Activated CD4-positive, alpha-beta T cell treated with anti-CD3 and anti-CD28 coated beads for 1 hour (primary cell): ENCODE measurements at places on chromosomes 7 and 10.
A peak's percentile ranks its signal among the peaks of the same experiment; 100 is the strongest.

DNA sequence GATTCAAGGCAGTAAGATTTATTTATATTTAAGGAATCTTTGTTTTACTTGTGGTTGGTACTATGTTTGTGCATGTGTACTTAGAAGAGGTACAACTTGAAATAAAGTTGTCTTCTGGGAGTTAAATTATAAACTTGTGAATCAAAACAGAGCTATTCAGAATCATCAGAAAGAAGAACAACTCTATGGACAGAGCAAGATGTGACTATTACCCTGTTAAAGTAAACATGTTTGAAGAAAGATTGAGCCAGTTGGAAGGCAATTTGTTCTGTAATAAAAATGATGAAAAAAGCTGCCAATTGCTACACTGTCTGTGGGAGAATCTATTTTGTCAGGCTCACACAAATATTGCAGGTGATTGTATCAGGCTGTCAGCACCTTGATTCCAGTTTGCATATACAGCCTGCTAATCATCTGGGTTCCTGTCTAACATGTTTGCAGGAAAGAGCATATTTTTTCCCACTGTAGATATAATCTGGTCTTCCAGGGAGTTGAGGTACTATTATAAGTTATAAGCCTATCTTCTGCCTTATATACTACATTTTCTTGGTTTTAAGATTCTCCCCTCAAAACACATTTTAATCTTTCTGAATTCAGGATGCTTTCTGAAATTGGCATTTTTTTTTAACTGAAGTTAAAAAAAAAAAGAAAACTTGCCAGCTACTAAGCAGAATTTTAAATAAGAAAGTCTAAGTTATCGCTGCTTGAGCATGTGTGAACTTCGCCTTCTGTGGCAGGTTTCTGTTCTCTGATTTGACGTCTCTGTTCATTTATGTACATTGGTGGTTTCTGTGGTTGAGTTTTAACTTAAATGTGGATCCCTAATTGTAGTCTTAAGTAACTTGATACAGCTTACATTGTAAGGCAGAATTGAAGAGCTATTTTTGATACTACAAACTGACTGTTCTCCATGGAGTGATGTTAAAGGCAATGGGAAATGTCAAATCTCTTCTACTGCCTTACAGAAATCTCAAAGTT is 46.0 kb downstream of the ZNRF2 start:
- no peak for DNase-seq

DNA sequence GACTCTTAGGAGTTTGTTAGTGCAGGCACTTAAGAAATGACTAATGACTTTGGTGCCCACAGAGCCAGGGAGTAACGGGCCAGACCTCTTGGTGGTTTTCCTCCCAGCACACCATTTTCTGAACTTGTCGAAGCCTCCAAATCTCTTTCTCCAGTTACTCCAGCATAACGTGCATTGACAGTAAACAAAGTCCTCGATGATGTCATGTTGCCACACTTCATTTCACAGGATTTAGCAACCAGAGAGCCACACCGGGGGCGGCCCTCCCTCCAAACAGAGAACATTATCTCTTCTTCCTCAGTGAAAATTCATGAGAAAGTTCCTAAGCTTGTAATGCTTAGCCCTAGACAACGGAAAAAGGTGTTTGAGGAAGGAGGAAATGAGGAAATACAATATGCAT is 4.0 kb upstream of the SVOPL start:
- no peak for DNase-seq

DNA sequence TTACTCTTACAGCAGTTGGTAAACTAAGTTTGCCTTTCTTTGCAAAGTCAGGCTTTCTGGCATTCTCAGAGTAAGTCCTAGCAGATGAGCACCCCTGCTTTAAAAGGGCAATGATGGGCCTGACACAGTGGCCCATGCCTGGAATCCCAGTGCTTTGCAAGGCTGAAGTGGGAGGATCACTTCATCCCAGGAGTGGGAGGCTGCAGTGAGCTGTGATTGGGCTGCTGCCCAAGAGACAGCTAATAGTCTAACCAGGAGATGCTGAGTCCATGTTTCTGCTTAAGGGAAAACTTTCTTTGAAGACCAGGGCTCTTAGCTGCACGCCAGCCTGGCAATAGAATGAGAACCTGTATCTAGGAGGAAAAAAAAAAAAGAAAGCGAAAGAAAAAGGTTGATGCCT is 100.2 kb upstream of the MPP7 start:
- DNase-seq, result no peak

GRCh38 chr10:70106958-70107791 is 25.4 kb downstream of the AIFM2 start:
- no peak for DNase-seq

- peak; percentile 59 for DNase-seq
Observed at GRCh38 chr10:12448729-12449391, 99.5 kb downstream of the CAMK1D start.

GRCh38 chr10:16891375-16892313 is 74.4 kb upstream of the RSU1 start:
- DNase-seq, result peak; percentile 15

DNA sequence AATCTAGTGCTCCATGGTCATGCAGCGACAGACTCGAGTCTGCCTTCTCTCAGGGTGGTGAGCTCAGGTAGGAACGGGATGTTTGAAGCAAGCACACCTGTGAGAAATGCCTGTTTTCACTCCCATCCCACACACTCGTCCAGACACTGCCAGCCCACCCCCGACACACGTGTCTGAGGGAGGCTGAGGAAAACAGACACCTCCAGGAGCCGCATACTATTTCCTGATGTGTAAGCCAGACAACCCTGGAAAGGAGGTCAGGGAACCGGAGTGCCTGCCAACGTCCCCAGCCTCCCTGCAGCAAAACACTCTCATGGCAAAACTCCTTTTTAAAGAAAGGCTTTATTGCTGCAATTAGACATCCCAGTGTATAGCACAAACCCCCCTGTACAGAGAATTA is 80.2 kb downstream of the ALOX5 start:
- DNase-seq, result no peak

DNA sequence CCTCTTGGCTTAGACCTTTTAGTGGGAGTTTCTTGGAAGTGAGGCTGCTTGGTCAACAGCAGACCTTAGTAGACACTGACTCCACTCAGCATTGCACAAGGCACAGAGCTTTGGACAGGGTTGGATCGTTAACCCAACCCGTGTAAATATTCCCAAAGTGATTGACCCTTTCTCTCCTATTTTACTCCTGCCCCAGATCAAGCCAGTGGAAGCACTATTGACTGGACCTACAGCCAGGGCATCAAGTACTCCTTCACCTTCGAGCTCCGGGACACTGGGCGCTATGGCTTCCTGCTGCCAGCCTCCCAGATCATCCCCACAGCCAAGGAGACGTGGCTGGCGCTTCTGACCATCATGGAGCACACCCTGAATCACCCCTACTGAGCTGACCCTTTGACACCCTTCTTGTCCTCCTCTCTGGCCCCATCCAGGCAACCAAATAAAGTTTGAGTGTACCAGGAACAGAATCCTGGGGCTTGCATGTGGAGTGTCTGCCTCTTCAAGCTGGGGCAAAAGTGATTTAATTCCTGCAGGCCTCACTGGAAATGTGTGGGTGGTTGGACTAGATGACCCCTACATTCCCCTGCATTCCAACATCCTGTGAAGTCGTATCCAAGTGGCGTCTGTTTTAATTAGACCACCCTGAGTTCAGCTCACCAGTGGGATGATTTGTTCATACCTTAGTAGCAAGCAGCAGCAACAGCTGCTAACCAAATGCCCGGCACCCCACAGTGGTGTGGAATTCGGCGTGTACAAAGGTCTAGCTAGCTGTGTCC is 7.5 kb downstream of the CPA1 start:
- no peak for DNase-seq

- DNase-seq, result no peak
Observed at GRCh38 chr10:68125772-68126171, 16.5 kb downstream of the MYPN start.

DNA sequence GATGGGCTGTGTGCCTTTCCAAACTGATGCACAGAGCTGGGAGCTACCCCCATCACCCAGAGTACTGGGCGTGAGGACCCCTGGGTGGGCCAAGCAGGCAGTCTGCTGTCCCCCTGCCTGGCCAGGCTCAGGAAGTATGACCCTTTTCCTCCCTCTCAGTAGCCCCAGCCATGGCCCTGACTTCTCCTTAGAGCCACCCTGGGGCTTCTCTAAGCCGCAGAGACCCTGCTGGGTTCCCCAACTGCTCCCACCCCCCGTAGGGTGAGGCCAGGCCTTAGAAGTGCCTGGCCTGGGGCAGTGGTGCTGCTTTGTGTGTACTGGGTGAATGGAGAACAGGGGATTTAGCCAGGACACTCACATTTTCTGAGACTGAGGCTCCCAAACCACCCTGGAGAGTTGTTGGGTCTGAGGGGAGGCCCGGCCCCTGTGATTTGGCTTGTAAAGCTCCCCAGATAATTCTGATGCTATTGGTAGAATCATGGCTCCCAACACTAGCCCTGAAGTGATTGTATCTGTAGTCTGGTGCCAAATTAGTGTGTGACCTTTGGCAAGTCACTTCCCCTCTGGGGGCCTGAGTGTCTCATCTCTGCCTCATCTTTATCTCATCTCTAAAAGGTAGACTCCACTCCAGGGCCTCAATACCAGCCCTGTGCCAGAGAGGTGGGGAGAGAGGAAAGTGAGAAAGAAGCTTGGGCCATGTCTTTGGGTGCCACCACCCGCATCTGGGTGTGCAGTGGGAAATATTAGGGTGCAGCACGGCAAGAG is 99.7 kb upstream of the PPIF start:
- no peak for DNase-seq

- no peak for DNase-seq
Observed at GRCh38 chr10:52566471-52567246, 205.9 kb downstream of the MBL2 start.

DNA sequence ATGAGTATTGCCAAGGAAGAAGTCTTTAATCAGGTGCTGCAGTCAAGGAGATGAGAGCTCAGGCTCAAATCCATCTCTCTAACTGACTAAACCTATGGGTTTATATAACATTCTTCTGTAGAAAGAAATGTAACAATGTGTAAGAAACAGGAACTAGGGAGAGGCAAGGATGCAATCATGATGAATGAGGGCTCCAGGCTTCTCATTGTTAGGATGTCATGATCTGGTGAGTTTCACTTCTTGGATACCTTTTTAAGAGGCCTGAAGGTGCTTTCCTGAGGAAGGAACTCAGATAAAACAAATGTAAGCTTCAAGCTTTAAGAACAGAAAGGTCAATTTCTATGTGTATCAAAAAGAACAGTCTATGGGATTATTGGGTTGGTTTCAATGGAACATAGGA is 30.8 kb upstream of the SCIN start:
- DNase-seq, result no peak

DNA sequence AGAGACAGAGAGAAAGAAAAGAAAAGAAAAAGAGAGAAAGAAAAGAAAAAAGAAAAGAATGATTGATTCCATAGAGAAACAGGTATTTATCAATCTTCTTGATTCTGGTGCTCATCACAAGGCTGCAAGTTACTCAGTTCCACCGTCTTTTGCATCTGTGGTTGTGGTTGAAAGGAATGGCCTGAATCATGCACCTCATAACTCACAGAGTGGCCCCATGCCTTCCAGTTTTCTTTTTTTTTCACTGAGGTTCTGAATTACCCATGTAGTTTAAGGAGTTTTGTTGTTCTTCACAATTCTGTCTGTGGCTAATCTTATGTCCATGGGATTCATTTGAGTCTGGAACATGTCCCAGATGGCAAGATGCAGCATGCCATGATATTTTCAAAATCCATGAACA is 156.0 kb downstream of the ZNF33B start:
- DNase-seq, result no peak

DNA sequence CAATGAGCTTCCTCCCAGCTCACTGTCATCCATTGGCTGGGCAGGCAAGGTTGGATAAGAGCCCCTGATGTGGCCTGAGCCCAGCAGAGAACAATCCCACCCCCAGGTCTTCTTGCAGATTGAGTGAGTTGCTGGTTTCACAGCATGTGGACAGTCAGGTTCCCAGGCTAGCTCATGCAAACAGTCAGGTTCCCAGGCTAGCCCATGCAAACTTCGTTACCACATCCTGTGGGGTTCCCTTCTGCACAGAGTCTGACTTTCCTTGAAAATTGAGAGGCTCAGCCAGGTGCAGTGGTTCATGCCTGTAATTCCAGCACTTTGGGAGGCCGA is 67.1 kb downstream of the TMEM130 start:
- DNase-seq, result no peak

GRCh38 chr7:98126311-98127142 is 19.9 kb downstream of the LMTK2 start:
- no peak for DNase-seq

- DNase-seq, result no peak
Observed at GRCh38 chr10:27695706-27696105, 49.9 kb downstream of the MKX start.

DNA sequence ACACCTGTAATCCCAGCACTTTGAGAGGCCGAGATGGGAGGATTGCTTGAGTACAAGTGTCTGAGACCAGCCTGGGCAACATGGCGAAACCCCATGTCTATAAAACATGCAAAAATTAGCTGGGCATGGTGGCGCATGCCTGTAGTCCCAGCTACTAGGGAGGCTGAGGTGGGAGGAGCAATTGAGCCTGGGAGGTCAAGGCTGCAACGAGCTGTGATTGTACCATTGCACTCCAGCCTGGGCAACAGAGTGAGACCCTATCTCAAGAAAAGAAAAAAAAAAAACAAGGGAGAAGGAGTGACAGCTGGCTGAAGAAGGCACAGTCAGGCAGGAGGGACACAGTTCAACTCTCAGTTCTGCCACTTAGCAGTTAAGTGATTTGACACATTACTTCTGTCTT is 26.4 kb upstream of the ZCCHC24 start:
- DNase-seq, result no peak

- peak; percentile 28 for DNase-seq
Observed at GRCh38 chr10:84329196-84329611, 815 bp downstream of the CCSER2 start.

DNA sequence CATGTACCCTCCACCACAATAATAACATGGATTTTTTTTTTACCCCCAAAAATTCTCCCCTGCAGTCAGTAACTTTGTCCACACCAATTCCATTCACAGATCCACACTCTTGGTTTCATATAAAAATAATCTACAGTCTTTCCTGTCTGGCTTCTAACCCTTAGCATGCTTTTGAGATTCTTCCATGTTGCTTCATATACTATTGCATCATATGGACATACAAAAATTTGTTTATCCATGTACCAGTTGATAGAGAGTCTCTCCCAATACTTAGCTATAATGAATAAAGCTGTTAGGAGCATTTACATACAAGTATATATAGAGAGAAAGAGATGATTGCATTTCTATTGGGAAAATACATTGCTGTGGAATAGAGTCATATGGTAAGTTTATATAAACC is 575.0 kb downstream of the XPNPEP1 start:
- DNase-seq, result no peak
